Testis (tissue), 5 donors: ENCODE measurements at places on chromosomes 12 and 14. TPM values are rescaled to one million over a fixed set of nuclear protein-coding genes. Genes with fewer than 3 reads are reported as not detected.

CLEC6A gene
- not detected for total RNA-seq

RD3L gene
- not detected for total RNA-seq

BIN2 gene
- 10.9 TPM for total RNA-seq

SLC17A8 gene
- total RNA-seq: 0.37 TPM

SCNN1A gene
- total RNA-seq: 43.1 TPM

FOXM1 gene
- 32.3 TPM for total RNA-seq

BMP4 gene
- total RNA-seq: 2.0 TPM

CLEC4C gene
- 2.0 TPM for total RNA-seq

KCNC2 gene
- not detected for total RNA-seq

CLEC1B gene
- total RNA-seq: 1.7 TPM

PSMD9 gene
- 51.3 TPM for total RNA-seq

MAP3K9 gene
- 17.4 TPM for total RNA-seq

KRT74 gene
- total RNA-seq: 3.9 TPM

NOXRED1 gene
- 11.3 TPM for total RNA-seq

KRT5 gene
- 1.1 TPM for total RNA-seq

SLC7A7 gene
- 22.2 TPM for total RNA-seq

SYCP3 gene
- 42.4 TPM for total RNA-seq

POTEG gene
- 88.6 TPM for total RNA-seq

DAO gene
- total RNA-seq: 0.79 TPM

PRIM1 gene
- 29.9 TPM for total RNA-seq

SDR9C7 gene
- total RNA-seq: not detected

C3AR1 gene
- 2.8 TPM for total RNA-seq

ST8SIA1 gene
- total RNA-seq: 13.6 TPM
